ENCODE measurements at places on chromosomes 1 and 21.

GRCh38 chr1:59805554-59805953 lies 9.2 kb upstream of the HOOK1 start:
- no peak for DNase-seq

DNA sequence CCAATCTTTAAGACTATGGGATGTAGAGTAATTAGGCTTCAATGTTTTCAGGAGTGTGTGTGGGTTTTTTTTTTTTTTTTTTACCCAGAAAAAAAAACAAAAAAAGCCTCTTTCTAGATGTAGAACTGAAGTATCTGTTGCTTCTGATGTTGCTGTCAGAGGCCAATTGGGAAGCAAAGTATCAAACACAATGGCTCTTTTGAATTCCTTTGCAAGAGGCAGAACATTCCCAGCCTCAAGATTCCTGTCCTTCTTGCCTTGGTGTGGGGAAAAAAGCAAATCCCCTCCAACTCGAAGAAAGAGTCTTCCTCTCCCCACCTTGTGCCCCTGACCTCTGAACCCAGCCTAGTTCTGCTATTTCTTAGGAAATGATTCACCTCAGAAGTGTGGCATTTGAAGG lies 55.4 kb upstream of the LMO4 start:
- no peak for DNase-seq

DNA sequence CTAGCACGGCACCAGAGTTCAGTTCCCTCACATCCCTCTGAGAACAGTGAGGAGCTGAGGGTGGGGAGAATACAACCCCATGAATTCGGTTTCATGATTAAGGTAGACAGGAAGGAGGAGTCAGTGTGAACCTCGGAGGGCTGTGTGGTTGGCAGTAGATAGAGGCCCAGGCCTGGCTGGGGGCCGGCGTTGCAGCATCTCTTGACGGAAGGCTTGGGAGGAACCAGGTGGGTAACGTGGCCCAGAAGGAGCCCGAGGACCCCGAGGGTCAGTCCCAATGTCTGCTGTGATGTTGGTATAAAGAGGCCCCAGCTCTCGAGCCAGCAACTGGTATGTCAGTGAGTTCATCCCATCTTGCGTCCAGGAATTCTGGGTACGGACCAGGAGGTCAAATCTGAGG lies 5.5 kb downstream of the PPOX start:
- DNase-seq: no peak

- DNase-seq: peak; percentile 2
Observed at GRCh38 chr1:70290218-70290617, 64.3 kb downstream of the ANKRD13C start.

DNA sequence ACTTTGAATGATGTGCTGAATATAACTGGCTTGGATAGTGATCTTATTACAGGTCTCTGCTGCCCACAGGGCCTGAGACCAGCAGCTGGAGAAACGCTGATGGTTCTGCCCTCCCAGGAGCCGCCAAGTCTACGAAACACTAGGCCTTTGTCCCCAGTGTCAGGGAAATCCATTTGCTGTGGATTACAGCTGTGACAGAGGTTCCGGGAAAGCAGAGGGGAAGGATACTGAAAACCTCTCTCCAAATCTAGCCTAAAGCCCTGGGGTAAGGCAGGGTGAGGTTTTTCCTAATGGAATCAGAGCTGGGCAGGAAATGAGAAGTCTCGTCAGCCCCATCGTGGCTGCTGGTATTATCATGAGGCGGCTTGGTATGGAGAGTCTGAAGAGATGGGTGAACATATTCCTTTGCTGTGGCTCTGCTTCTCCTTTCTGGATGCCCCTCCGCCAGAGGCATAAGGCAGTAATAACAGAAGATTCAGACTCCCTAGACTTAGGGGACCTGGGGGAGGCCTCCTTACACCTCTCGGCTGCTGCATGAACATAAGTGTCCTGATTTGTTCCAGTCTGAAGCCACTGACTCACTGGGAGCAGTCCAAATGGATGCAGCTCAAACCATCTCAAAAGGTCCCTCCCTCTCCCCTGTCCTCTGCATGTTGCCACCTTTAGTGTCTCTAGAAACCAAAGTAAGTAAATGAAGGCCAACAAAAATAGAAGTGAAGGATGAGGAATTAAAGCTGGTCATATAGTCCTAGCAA lies 48.1 kb downstream of the PHC2 start:
- peak; percentile 76 for DNase-seq

DNA sequence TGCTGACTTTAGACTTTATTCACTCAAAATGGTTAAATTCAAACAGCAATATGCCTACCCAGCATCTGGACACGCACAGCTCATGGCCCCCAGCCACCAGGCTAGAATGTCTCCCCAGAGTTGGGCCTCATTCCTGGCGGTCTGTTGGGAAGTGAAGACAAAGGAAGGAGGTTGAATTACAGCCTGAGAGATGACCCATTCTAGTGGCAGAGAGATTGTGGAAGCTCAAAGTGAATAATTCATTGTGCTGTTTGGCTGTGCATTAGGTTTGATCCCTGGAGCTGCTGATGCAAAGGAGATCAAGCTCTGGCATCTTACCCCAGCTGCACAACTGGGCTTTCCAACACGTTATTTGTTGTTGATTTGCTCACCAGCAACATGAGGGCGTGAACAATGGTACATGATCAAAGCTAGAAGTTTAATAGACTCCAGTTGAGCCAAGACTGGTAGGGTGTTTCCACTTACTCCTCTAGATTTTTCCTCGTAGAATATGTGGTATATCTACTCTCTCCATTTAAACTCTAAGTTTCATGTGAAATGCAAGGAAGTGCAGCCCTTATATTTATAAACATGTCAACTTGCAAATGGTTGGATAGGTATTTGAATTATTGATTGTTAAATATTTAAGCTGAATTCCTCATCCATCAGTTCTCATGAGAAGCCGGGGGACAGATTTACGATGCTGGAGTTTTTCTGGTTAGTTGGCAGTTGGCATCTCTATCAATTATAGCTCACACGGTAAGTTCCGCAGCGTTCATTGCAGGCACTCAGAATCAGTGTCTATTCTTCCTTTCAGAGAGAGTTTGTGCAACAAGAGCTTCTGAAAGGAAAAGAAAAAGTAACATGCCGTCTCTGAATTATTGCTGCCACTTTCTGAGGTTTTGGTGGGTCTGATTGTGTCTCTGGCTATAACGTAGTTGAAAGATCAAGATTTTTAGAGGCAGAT lies 222.7 kb downstream of the TM2D1 start:
- DNase-seq: no peak

- DNase-seq: no peak
Observed at GRCh38 chr1:3677484-3677883, 25.2 kb downstream of the TP73 start.
